Femur (tissue), 1 donor: ENCODE measurements at places on chromosomes 13 and 19.

DNA sequence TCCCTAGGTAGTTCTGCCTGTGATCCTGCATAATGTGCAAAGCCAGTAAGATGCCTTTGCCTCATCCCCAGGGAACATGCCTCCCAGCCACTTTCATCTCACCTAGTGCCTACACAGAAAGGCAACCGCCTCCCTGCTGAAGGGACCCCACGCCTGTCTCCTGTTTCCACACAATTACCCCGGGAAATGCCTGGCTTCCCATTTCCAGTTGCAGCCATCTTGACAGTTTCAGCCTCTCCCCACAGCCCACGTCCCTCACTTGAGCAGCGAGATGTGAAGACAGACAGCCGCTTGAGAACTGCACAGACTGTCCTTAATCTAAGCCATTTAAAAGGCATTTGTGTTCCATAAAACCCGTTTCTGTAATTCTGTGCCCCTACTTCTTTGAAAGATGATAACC lies 4.7 kb upstream of the UQCRFS1 start:
- no peak for DNase-seq

GRCh38 chr19:48963371-48964204 lies 1.5 kb upstream of the FTL start:
- peak; percentile 86 for DNase-seq

GRCh38 chr13:32594157-32594738 lies 8.0 kb downstream of the PDS5B start:
- no peak for DNase-seq

GRCh38 chr19:3698386-3698950 lies 1.8 kb downstream of the PIP5K1C start:
- no peak for DNase-seq

- no peak for DNase-seq
Observed at GRCh38 chr13:36475468-36475867, 43.2 kb downstream of the CCNA1 start.

DNA sequence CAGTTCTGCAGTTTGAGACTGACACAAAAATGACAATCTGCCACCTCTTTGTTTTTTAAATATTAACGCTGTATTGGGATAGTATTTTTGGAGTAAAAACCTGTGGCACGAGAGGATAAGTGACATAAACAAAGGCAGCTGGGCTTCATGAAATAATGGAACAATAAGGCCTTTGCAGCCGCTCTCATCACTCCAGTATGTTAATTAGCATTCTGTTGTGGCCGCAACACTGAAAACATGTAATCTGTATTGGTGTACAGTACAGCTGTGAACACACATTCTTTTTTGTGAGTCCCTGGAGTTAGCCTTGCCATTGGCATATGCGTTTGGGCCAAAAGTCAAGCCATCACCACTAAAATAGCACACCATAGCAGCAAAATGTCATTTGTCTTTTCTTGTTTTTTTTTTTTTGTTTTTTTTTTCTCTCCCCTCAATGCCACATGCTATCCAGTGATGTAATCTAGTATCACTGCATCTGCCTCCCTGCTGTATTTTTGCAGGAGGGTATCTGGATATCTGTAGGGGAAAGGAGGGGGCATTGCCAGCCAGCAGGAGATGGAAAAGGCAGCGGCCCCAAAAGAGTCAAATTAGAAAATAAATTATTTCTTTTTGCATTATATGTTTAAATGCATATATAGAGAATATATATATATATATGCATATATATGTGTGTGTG lies 885 bp upstream of the ZNF536 start:
- DNase-seq = no peak

- DNase-seq = no peak
Observed at GRCh38 chr13:70189981-70190380, 81.7 kb upstream of the KLHL1 start.

- DNase-seq = no peak
Observed at GRCh38 chr19:57786286-57786685, 16.8 kb downstream of the ZNF586 start.

- no peak for DNase-seq
Observed at GRCh38 chr13:32752997-32753606, 166.8 kb downstream of the PDS5B start.

- DNase-seq = no peak
Observed at GRCh38 chr19:19477705-19478383, 37.5 kb downstream of the TSSK6 start.

DNA sequence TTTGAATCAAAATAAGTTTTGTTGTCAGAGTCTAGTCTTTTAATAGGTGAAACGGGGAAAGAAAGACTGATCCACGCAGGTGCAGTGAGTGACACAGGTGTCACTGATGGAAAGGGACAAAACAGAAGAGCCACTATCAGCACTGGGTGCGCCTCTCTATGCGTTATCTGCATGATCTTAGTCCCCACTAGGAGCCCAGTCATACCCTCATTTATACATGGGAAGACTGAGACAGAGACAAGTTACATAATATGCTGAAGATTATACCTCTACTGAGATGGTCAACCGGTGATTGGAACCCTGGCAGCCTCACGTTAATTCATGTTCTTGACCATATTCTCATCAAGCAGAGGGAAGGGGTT lies 3.4 kb downstream of the LRCH1 start:
- DNase-seq = no peak

DNA sequence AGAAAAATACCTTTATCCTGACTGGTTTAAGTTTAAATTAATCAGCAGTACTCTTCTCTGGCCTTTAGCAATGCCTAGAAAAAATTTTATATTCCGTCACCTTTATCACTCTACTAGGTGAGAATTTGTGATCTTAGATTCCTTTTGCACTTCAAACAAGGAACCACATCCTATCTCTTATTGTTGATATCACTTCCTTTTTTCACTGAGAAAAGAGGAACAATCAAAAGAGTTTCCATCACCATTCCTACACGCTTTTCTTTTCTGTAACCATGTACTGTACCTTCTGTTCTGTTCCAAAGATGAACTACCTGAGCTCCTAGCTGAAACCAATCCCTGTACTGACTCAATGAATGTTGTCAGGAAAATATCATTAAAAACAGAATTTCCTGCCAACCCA lies 1379.0 kb upstream of the MIR17HG start:
- DNase-seq = no peak

DNA sequence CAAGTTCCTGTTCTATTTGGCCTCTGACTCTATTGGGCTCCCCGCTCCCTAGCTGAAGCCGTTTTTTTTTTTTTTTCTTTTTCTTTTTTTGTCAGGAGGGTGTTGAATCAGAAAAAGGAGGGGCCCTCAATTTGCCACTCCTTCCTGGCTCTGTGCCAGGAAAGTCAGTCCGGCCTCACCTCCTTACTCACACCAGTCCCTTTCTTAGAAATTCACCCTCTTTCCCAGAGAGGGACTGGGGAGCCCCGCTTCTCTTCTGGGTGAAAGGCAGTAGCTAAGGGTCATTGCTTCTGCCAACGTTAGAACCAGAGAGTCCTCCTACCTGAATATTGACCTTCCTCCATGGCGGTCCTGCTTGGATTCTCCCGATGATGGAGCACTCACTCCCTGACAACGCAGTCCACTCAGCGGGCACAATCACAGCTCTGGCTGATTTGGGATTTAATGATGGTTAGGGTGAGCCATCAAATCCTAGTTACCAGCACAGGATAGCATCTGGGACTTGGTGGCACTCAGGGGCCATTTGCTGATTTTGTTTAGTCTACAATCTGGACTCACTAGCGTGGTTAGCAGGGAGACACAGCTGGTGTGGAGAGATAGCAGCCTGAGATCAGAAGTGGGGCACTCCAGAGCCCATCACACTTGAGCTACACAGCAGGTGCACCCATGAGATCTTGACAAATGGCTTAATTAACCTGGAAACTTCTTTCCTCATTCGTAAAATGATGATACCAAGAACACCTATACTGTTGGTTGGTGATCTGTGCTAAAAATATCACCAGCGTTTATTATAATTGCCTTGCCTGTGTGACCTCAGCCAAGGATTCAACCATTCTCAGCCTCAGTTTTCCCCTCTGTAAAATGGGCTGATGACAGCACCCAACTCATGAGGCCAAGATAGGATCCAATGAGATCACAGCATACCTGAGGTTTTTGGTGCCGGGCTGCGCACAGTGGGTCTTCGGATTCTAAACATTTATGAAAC lies 2.2 kb downstream of the FCER2 start:
- DNase-seq = no peak

DNA sequence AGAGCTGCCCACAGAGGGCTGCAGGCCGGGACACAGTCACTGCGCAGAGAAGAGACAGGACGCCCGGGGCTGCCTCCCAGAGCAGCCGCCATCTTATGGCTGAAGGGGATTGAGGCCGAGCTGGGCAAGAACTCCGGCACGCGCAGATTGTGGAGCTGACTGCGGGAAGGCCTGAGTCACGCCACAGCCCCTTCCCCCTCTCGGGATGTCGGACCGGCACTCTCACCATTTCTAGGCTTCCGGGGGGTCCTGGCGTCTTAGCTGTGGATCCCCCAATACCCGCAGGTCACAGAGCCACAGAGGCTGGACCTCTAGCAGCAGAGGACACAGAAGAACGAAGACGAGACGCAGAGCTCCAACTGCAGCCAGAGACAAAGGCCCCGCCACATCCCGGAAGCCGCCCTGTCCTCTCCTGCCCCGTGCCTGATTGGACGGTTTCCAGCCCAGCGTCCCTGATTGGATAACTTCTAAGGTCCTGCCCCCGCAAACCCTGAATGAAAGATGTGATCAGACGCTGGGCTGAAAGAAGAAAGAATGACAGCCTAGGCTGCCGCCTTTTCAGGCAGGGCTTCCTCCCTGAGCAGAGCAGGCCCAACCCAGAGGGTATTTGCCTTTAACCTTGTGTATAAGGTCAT lies at the start of gene ZNF43:
Gene ZNF43, minus strand, starts transcription at position 373 of the 635 bp plus-strand sequence. Its CDS starts 144 bp downstream, at position 229.
- DNase-seq = peak; percentile 98

DNA sequence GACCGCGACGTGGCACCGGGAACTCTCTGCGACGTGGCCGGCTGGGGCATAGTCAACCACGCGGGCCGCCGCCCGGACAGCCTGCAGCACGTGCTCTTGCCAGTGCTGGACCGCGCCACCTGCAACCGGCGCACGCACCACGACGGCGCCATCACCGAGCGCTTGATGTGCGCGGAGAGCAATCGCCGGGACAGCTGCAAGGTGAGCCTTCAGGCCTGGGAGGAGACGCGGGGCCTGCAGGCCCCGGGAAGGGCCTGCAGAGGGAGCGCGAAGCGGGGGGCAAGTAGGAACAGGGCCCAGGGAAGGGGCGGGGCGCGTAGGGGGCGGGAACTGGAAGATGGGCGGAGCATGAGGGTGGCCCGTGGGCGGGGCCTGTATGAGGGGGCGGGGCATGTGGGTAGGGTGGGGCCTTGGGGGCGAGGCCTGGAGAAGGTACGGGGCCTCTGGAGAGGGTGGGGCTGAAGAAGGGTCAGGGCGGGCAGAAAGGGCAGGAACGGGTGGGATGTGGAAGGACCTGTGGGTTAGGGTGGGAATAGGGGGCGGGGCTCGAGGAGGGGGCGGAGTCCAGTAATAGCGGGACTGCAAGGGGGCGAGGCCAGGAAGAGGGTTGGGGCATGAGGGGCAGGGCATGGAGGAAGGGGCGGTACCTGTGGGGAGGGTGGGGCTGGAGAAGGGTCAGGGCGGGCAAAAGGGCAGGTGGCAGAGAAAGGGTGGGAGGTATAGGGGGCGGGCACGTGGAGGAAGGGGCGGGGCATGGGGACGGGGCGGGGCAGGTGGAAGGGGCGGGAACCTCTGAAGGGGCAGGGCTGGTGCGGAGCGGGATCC lies 2.5 kb downstream of the CFD start:
- peak; percentile 68 for DNase-seq

DNA sequence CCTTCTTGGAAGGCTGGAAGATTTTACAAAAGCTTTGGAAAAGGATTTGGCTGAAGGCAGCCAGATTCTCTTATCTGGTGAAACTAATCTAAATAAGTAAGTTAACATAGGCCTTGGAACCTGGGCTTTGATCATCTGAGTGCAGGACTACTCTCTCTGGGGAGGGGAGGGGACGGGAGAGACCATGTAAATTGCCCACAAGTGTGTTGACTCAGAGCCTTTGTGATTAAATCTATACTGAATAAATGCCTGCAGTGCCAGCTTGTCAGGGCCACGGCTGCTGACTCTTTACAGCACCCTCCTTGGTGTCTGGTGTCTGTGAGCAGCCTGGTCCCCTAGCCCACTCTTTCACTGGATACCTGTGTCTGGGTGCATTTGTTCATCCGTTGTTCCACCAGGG lies 251.4 kb downstream of the ITGBL1 start:
- no peak for DNase-seq

- DNase-seq = peak; percentile 70
Observed at GRCh38 chr19:53881482-53882390, at the start of gene PRKCG. TSS of gene PRKCG (plus strand) at chr19:53882197. CDS start at chr19:53882495, 298 bp downstream.

DNA sequence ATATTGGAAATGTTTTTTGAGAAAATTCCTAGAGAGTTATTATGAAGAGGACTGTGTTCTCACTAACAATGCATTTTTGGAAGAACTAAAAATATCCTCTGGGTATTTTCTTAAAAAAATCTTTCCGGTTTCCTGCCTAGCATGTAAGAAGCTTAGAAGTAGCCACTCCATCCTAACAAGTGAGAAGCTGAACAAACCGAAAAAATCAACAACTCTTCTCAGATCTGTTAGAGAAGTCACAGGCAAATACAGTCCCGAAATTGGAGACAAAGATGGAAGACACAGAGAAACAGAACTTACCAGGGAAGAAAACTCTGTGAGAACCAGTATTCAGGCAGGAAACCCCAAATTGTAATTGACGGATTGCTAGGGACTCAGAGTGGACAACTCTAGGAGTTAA lies 173.0 kb downstream of the KLF12 start:
- DNase-seq = no peak

DNA sequence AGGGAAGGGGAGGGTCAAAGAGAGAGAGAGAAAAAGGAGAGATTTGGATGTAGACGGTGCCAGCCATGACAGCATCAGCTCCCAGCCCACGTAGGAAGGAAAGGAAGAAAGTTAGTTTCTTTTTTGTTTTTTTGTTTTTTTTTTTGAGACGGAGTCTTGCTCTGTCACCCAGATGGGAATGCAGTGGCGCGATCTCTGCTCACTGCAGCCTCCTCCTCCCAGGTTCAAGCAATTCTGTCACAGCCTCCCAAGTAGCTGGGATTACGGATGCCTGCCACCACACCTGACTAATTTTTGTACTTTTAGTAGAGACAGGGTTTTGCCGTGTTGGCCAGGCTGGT lies 27.6 kb downstream of the ELL start:
- no peak for DNase-seq

GRCh38 chr13:55761986-55762385 lies 1378.7 kb upstream of the PRR20A start:
- DNase-seq = no peak

DNA sequence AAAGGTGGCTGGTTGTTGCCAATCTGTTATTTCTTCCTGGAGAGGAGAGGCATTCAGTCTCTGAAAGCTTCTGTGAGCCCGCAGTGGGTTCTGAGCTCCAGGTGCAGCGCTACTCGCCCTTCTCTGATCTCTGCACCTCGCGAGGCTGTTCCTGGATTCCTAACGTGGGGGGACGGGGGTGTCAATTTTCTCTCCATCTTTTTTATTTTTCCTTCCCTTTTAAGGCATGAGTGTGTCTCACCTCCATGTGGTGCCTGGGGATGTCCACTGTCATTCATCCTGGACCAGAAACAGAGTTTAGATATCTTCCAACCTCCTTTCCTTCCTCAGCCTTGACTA lies 626 bp downstream of the ZNF233 start:
- DNase-seq = no peak

DNA sequence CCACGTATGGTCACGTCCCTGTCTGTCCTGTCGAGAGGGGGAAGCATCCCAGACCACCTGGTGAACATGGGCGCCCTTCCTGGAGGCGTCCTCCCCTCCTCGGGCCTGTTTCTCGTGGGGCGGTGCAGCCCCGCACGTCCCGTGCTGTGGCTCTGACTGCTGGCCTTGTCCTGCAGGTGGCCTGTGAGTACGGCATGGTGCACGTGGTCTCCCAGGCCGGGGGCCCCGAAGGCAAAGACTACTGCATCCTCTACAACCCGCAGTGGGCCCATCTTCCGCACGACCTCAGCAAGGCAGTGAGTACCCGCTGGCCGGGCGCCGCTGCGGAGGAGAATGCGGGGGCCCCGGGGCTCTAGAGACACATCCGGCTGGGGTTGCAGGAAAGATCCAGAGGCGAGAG lies 5.9 kb downstream of the SPPL2B start:
- DNase-seq = no peak
